Stimulated activated CD8-positive, alpha-beta memory T cell treated with anti-CD3 and anti-CD28 coated beads, Interleukin-4, amount 100 ng/mL, for 1 hour (primary cell): ENCODE measurements at places on chromosomes 11 and 22.

- no peak for DNase-seq
These were observed 8.2 kb upstream of the PARVG start for GRCh38 chr22:44172370-44173108.

DNA sequence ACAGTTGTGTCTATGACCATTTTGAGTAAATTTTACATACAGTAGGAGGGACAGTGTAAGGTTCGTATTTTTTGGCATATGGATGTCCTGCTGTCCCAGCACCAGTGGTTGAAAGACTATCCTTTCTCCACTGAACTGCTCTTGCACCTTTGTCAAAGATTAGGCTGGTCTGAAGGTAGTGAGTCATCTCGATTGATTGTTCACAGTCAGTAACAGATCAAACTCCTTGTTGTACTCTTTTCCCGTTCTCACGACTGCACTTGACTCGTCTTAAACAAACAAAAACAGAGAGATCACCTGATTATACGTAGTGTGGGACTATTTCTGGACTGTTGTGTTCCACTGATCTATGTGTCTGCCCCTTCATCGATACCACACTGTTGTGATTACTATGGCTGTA lies 77.1 kb downstream of the DGCR2 start:
- no peak for DNase-seq

DNA sequence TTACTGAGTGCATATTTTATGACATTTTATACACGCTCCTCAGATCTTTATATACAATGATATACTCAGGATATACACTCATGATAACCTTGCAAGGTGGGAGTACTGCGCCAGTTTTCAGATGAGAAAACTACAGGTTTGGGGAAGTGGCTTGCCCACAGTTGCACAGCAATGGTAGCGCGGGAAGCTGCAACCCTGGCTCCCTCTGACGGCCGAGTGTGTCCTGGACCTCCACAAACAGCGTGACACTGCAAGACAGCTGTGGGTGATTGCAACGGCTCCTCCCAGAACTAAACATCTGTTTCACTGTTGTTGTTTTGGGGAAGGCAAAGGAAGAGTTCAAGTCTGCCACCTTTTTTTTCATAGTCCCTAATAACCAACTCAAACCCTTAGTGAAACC lies 47.0 kb downstream of the PACSIN2 start:
- DNase-seq = no peak

DNA sequence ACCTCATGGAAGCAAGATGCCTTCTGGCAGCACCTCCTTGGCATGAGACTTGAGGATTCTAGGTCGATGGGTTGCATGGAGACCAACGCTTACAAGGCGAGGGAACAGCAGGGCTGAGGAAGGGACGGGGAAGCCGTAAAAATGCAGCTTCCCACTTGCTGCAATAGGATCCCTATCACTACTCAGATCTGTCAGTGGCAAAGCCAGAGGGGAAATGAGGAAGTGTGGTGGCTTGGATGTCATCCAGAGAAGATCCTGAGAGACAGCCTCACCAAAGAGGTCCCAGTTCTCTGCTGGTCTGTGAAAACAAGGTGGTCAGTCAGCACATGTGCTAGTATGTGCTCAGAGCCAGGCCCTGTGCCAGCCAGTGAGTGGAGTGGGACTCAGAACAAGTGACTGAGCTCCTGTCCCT lies 22.2 kb downstream of the CYB5R2 start:
- DNase-seq = no peak

DNA sequence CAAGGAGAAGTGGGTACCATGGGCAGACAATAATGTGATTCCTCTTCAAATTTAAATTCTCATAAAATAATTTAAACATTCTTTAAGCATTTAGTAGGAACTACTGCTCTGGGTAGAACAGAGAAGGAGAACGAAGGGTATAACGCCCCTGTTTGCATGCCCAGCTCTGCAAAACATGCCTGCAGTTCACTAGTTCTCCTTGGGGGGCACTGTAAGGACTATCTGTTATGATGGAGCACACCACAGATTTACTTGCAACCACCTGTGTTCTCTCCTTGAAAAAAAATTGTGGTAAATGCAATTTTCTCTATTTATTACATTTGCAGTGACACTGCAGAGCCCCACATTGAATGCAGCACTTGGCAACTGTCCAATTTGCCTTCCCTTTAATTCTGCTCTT lies 100.3 kb downstream of the GUCY1A2 start:
- no peak for DNase-seq

DNA sequence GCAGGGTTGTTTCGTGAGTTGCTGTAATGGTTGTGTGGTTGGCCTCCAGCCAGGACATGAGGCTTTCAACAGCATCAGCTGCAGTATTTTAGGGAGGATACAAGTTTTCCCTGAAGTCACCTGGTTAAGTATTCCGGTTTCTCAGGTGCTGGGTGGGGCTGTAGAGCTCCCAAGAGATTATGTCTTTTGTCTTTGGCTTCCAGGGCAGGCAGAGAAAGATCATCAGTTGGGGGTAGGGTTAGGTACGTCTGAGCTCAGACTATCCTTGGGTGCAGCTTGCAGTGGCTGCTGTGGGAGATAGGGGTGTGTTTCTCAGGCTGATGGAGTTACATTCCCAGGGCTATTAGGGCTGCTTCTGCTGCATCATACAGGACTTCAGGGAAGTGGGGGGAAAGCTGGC lies 47.5 kb upstream of the MRGPRX1 start:
- no peak for DNase-seq

GRCh38 chr11:67396587-67397389 lies 4.9 kb downstream of the PPP1CA start:
- DNase-seq = no peak

GRCh38 chr11:133901316-133901715 lies 55.5 kb downstream of the IGSF9B start:
- DNase-seq = no peak

DNA sequence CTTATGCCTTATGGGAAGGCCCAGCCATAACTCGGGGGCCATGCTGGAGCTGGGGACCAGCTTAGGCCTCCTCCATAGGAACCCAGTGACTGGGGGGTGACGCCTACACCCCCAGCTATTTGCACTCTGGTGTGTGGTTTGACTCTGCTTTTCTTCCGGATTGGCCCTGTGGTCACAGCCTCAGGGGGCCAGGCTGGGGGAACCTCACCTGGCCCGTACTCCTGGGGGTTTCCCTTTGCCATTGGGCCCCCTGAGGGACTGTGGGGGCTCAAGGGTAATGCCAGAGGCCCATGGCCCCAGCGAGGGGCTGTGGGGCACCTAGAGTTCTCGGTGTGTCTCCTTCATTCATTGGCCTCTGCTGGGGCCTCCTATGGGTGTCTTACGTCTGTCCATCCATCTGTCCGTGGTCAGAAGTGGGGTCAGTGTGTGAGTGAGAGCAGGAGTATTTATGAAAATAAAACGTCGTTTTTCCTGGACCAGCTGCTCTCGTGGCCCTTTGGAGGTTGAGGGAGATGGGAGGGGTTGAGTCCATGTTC lies 6.3 kb upstream of the SH3BP1 start:
- DNase-seq = no peak

DNA sequence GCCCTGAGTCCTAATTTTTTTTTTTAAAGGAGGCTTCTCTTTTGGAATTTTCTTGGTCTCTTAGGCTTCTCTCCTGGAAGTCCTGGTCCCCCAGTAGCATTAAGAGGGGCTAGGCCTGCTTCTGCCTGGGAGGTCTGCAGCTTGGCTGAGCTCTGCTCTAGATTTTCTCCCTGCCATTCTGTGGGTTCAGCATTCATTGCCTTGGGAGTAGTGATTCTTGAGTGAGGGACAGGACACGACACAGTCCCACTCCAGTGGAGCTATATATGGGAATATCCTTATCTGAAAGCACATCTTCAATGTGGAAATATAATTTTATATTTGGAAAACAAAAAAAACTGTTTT lies 3.7 kb downstream of the IGSF22 start:
- DNase-seq = no peak

DNA sequence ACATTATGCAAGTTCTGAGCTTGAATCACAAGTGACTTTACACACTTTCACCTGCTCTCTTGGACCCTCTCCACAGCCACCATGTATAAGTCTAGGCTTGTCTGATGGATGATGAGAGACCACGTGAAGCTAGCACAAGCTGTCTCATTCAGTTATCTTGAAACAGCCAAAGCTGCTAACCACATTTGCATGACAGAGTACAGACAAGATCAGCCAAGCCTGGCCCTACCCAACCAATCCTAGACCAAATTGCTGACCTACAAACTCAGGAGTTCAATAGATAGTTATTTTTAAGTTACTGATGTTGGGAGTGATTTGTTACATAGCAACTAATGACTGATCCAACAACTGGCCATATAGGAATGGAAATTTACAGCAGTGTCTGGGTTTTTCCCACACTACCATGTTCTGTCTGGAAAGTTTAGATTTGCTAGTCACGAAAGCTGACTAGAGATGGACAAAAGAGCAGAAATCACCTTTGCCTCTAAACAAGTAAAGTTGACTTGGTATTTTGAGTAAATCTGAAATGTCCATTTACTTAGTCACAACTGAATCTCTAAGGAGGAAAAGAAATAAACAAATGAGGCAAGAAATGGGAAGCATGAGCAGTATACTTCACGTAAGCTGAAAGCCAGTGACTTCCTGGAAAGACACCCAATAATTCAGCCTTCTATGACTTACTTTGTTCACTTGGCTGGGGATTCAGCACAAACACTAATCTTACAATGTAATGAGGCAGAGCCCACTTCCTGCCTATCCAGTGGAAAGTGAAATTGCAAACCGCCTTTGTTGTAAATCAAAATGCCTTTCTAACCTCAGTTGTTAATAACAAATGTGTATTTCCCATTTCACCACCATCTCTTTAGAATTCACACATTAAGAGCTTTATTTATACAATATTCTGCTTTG lies 101.7 kb downstream of the FAM181B start:
- DNase-seq = no peak

DNA sequence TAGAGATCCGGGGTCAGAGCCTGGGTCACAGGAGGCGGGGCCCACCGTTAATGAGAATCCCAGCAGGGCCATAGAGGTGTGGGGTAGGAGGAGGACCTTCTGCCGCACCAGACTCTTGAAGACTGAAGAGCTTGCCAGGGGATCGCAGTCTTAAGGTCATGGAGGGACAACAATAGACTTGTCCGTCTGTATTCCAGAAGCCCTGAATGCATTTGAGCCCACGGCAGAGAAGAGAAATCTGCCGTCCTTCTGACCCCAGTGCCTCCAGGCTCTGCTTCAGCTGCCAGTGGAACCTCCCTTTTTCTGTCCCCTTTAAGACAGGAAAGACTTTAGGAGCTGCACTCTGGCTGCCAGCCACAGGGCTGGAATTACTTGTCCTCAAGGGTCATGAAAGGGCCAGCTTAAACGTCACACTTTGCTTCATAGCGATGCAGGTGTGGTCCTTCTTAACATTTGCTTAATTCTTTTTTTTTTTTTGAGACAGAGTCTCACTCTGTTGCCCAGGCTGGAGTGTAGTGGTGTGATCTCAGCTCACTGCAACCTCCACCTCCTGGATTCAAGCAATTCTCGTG lies 15.5 kb upstream of the ST3GAL4 start:
- DNase-seq = no peak

GRCh38 chr11:80783561-80783960 lies 1342.7 kb upstream of the TENM4 start:
- no peak for DNase-seq

DNA sequence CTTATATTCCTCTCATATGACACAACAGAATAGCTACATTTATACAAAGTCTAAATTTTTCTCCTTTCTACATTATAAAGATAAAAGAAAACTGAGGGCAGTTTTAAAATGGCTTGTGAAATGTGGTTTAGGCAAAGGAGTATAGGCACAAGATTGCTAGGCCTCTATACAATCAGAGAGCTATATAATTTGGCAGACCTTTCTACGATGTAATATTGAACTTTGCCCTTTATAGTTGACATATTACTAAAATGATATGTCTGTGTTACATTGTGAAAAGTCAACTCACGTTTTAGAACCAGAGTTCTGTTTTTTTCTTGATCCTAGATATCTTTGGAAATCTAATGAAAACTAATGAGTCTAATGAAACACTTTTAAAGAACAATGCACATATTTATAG lies 430.2 kb downstream of the DLG2 start:
- no peak for DNase-seq

- DNase-seq = no peak
These were observed 25.2 kb downstream of the OR51E2 start for GRCh38 chr11:4672470-4672869.

- no peak for DNase-seq
These were observed 4.9 kb downstream of the OVOL1 start for GRCh38 chr11:65791719-65792213.

DNA sequence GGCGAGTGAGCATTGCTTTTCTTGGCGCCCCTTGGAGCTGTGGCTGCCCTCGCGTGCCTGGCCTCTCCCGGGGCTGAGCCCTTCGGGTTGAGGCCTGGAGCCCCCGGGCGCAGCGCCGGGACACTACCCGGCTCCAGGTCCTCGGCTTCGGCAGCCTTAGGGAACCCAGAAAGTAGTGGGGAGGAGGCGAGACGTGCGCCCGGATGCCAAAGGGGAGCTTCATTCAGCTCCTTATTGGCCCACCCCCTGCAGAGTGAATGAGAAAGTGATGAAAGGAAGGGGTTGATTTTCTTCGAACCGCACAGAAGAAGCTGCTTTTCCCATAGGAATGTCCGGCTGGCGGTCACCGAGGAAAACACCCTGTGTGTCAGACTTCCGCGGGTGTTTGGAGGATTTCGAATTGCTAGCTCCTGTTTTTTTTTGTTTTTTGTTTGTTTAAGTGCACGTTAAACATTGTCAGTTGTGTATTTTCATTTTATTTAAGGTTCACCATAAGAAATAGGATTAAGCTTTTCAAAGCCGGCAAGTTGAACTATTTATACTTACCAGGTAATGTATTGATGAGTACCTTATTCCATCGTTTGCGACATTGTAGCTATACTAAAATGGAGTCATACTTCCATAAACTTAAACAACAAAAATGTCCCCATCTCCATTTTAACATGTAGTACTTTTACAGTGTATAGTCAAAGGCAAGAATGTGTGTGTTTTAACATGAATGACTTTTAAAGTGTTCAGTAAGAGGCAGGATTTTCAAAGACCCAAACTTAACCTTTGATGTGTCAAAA lies 841 bp upstream of the EIF4G2 start:
- DNase-seq = peak; percentile 32

DNA sequence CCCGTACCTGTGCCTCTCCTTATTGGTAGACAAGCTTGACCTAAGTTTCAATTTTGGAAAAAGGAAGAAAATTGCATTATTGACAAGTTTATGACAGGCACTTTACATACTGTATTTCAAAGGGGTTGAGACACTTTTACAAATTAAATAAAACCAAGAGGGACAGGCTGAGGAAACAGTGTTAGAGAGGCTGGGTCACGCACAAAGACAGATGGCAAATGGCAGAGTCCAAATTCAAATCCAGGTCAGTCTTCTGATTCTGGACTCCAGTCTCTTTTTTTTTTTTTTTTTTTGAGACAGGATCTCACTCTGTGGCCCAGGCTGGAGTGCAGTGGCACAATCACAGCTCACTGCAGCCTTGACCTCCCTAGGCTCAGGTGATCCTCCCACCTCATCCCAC lies 10.1 kb downstream of the TRIM66 start:
- DNase-seq = no peak

GRCh38 chr11:66484806-66485380 lies 4.7 kb downstream of the DPP3 start:
- DNase-seq = no peak
